ENCODE measurements at places on chromosomes 5 and 9. TPM values are rescaled to one million over a fixed set of nuclear protein-coding genes. Genes with fewer than 3 reads are reported as not detected.

The ADAMTS19 gene
- 1.9 TPM for total RNA-seq

The ZNF879 gene
- total RNA-seq: 21.3 TPM

The TERT gene
- not detected for total RNA-seq

The SPINK13 gene
- not detected for total RNA-seq

The EMB gene
- total RNA-seq: 3.1 TPM

The NFIL3 gene
- 28.5 TPM for total RNA-seq
